CD4-positive, alpha-beta T cell (primary cell): ENCODE measurements at places on chromosomes 2 and 18.
A peak's percentile ranks its signal among the peaks of the same experiment; 100 is the strongest.

- no peak for DNase-seq
These were observed 45.1 kb downstream of the COL5A2 start for GRCh38 chr2:189134485-189134884.

DNA sequence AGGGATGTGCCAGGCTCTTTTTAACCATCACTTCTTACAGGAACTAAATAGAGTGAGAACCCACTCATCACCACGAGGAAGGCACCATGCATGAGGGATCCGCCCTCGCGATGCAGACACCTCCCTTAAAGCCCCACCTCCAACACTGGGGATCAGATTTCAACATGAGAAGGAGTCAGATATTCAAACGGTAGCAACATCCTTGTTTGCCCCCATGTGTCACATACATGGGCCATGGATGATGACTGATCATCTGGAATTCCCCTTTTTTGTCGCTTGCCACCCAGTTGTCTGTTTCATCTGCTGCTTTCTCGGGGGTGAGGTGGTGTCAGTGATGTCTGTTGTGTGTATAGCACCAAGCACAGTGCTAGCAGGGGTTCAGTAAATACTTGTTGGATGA, 57.9 kb downstream of the NCK2 start:
- peak; percentile 71 for DNase-seq

DNA sequence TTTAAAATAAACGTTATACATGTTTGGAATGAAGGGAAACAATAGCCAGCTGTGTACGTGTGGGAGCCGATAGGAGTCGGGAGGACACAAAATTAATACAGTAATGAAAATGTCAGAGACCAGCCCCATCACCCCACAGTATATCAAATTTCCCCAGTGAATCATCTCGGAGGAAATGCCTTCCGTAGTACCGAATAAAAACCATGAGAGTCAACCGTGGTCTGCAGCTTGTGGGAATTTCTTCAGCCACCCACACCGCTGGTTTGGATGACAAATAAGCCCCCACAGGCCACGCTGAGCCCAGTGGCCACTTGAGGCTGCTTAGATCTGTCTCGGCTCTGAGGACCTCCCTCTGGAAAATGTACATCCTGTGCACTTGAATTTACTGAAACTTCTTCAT, 133.7 kb downstream of the COL6A3 start:
- no peak for DNase-seq

DNA sequence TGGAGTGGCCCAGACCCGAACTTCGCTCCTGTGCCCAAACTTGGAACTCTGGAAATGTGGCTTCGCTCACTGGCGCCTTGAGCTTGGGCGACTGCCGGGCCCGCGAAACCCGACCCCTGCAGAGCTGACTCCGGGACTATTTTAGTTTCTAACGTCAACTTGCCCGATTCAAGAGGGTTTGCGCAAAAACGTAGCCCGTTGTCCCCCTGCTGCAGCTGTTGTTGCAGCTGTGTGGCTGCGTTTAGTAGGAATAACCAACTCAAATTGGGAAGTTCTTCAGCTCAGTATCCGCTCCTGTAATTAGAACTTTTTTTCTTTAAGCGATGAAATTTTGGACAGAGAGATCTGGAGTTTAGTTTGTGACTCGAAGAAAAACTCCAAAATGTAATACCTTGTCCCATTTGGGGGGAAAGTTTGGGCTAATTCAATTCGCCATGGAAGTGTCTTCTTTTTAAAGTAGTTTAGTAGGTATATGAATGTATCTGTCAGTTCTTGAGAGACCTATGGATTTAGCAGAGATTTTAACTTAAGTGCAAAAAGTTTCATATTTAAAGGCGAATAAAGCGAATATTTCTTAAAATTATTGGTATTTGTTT, 559 bp downstream of the MYL12A start:
- DNase-seq, result peak; percentile 26

DNA sequence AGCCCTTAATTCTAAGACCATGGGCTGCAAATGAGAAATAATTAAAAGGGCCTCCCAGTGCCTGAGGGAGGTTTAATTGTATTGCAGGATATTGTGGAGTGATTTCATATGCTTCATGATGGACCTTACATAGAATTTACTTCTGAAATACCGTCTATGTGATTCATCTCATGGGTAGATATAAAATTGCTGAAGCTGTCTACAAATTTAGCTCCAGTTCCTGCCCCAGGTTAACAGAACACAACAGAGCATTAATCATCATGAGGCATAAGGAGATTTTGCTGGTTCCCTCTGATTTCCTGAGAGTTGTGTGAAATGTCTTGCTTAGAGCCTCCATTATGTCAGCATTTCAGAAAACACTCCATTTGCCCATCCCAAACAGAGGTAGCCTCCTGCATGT, 770 bp downstream of the UPP2 start:
- DNase-seq, result no peak

DNA sequence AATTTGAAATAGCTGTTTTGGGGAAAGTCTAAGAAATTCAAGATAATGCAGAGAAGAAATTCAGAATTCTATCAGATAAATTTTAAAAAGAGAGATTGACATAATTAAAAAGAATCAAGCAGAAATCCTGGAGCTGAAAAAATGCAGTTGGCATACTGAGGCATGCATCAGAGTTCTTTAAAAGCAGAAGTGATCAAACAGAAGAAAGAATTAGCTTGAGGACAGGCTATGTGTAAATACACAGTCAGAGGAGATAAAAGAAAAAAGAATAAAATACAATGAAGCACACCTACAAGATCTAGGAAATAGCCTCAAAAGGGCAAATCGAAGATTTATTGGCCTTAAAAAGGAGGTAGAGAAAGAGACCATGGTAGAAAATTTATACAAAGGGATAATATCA, 57.1 kb downstream of the CYTIP start:
- DNase-seq, result no peak

- DNase-seq, result no peak
These were observed 139.6 kb downstream of the MAP2 start for GRCh38 chr2:209563453-209563852.

DNA sequence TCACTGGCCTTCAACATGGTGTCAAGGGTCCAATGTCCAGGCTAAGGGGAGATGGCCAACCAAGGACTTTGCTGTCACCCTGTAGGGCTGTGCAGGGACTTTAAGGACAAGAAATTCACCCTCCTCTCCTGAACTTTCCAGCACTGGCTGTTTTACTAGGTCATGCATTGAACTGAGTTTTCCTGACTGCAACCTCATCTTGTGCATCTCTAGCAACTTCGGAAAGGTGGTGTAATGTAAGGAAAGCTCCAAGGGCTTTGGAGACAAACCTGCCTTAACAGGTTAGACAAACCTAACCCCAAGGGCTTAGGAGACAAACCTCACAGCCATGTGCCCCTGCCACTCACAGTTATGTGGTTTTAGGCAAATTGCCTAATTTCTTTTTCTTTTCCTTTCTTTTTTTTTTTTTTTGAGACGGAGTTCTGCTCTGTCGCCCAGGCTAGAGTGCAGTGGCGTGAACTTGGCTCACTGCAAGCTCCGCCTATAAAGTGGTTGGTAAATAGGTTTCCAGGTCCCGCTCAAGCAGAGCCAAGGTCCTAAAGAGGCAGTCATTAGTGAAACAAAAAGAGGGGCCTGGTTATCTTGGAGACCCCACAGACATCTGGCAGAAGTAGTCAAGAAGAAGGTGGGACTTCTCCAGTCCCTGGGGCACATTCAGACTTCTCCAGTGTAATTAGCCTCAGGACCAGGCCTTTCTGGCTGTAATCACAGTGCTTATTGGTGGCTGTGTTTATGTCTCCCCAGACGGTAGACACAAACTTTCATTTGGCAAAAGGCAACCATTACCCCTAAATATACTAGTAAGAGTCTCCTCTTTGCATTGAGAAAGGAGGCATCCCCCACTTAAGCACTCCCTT, 37.6 kb upstream of the PMAIP1 start:
- no peak for DNase-seq

- DNase-seq, result no peak
These were observed 66.7 kb downstream of the NDUFA10 start for GRCh38 chr2:239958473-239958765.

GRCh38 chr2:888906-889566, 61.6 kb upstream of the SNTG2 start:
- DNase-seq, result no peak

DNA sequence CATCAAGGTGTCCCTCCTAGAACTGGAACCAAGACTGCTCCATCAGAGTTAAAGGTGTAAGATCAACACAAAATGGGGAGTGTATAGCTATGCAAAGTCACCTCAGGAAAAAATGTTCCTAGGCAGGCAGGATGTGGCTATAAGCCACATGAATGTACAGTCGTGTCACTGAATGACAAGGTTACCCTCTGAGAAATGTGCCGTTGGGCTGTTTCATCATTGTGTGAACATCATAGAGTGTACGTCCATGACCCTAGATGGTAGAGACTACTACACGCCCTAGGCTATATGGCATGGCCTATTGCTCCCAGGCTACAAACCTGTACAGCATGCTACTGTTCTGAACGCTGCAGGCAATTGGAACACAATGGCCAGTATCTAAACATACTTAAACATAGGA, 24.5 kb downstream of the TYMS start:
- peak; percentile 57 for DNase-seq

DNA sequence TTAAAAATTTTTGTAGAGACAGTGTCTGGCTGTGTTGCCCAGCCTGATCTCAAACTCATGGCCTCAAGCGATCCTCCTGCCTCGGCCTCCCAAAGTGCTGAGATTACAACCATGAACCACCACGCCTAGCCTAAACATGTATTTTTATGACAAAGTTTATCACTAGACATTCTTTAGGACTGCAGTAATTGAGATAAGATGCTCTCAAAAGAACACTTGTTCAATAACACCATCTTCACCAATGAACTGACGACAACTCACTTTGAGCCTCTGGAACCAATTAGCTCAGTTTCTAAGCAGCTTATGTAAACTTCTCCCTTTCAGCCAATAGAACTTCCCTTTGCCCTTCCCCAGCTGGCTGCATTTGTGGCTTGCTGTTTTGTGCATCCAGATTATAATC, 15.3 kb upstream of the PPP4R1 start:
- no peak for DNase-seq
